ENCODE measurements at places on chromosomes 7 and 10.

DNA sequence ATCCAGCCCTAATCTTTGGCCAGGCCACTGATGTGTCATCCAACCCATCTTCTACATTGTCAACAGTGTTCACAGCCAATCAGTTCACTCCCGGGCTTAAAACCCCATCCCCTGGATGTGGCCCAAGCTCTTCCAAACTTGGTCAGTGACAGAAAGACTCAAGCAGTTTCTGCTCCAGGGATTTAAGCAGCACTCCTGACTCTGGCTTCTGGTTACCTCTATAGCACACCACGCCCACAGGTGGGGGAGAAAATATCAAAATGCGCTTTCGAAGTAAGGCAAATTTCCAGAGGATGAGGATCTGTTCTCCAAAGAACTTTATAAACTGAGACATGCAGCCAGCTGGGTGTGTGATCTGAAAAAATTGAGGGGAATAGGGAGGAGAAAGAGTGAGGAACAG, 35.9 kb downstream of the DENND11 start:
- DNase-seq: no peak

GRCh38 chr7:26686448-26686981, 177.9 kb downstream of the SKAP2 start:
- DNase-seq: no peak

DNA sequence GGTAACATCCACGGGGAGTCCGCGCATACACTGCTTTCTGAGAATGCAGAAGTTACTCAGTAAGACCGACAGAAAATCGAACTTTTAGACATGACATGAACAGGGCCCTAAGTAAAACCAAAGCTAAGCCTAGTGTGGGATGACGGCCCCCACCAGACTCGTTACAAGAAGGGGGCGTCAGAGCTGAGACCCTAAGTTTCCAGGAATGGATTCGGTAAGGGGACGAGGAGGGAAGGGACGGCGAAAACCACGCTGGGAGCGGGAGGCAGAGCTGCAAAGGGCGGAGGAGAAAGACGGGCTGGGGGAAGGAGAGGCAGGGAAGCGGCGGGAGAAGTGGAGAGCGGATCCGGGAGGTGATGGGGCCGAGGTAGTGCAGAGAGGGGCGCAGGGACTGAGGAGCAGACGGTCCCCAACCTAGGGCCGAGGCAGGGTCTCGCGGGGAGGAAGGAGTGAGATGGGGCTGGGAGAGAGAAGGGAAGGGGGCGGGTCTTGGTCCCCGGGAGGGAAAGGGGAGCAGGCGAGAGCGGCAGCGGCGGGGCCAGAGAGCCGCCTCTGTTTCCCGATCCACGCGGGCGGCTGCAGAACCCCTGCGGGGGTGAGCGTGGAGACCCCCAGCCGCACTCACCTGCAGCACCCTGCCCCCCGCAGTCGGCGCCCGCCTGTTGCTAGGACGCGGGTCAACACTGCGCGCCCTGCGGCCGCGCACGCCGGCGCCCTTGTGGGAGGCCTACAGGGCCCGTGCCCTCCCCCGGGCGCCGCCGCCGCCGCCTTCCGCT, 513 bp downstream of the ODAD2 start:
- DNase-seq: no peak

DNA sequence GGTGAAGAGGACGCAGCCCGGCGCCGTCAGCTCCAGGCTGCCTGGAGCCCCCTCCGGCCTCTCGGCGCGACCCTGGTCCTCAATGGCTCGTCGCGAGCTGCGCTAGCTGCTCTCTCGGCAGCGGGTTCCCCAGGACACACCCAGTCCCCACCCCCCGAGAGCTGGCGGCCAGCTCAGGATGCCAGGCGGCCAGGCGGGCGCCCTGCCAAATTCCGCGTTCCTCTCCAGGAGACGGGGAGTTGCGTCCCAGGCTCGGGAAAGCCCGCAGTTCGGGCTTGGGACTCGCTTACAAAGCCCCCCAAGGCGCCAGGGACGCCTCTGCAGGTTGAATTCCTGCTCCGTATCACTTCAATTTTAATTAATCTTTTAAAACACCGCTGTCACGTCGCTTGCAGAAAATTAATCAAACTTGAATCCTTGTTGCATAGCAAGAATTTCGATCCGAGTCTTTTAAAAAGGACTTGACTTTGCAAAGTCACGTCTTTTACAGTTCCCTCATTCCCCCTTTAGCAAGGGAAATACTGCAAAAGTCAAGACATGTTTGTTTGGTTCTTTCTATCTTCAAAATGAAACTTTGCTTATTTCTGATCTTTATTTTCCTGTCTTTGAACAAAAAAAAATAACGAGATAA, 28.2 kb downstream of the SKIDA1 start:
- no peak for DNase-seq

DNA sequence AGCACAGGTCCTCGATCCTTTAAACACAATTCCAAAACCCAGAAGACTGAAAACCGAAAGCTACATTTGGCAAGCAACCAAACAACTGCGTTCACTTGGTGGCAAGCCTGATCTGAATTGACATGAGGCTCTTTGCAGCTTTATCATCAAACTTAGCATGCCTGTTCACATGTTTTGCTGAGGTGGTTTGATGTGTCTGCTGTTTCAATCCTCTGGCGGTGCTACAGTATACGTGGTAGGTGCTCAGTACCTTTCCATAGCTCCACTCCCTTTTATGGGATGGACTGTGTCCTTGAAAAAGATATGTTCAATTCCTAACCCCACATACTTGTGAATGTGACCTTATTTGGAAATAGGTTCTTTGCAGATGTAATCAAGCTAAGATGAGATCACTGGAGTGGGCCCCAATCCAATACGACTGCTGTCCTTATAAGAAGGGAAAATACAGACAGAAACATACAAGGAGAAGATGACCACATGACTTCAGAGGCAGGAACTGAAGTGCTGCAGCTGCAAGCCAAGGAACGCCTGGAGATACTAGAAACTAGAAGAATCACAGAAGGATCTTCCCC, 33.4 kb downstream of the CCDC6 start:
- no peak for DNase-seq

DNA sequence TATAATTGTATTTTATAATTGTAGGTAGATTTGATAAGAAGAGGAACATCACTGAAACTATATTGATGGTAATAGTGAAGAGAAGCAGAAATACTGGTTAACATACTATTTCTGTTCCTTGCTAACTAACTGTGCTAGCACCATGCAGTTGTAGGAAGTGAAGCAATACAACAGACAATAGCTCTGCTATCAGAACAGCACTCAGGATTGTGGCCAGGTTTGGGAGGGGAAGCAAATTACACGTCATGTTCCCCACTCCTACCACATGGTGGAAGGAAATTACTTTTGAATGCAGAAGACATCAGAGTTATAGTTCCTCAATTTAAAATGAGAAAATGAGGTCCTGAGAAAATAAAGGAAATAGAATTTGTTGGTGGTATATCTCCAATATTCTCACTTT, 151.1 kb downstream of the DGKB start:
- DNase-seq: no peak

DNA sequence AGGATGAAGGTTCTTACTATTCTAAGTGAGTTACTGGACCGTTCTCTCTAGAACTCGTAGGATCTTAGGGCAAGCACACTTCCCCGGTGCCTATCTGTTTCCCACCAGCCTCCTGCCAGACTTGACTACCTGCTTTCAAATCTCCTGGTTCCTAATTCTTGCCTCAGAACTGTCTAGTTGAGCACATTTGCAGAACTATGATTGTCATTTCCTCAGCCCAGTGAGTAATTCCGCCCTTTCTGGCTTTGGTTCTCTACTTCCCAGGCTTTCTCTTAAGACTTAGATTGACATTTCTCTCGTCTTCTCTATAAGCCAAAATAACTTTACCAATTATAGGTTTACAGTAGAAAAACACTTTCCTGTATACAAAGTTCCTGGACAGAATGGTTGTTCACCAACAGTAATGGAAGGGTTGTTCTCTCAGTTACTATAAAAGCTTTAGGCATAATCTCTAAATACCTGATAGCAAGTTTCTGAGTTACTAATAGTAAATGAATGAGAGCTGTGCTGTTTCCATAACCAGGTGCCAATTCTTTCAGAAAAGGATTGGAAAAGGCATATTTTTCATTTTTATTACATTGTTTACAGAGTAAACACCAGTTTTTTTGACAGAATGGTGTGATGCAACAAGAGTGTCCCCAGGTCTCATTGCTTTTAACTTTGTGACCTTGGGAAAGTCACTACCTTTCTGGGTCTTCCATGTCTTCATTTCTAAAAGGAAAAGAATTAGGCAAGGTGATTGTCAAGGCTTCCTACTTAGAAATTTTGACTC, 41.1 kb downstream of the PLEKHA8 start:
- no peak for DNase-seq

DNA sequence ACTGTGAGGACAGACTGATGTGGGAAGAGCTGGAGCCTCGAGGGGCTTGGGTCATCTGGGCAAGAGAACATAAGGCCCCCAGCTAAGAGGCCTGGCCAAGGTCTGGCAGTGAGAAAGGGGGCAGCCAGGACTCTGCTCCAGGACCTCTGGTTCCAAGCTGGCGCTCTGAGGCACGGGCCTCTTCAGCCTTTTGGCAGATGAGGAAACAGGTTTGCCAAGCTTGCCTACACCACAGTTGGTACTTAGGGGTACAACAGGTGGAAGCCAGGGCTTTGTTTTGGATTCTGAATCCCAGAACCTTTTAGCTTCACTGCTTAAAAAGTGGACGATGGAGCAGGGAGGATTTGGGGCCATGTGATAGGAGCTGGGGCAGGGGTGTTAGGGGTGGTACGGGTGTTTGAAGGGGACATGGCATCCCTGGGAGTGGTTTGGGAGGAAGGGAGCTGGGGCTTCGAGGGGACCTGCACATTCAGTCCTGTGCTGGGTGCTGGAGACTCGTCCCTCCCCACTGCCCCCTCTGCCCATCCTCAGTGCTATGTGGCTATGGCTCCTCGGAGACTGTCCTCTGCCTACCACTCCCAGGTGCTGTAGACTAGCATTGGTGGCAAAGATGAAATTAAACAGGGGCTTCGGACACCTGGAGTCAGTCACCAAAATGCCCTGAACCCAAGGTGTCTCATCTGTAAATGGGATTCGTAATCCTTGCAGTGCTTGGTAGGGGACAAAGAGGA, 30.3 kb downstream of the ZNF775 start:
- no peak for DNase-seq

DNA sequence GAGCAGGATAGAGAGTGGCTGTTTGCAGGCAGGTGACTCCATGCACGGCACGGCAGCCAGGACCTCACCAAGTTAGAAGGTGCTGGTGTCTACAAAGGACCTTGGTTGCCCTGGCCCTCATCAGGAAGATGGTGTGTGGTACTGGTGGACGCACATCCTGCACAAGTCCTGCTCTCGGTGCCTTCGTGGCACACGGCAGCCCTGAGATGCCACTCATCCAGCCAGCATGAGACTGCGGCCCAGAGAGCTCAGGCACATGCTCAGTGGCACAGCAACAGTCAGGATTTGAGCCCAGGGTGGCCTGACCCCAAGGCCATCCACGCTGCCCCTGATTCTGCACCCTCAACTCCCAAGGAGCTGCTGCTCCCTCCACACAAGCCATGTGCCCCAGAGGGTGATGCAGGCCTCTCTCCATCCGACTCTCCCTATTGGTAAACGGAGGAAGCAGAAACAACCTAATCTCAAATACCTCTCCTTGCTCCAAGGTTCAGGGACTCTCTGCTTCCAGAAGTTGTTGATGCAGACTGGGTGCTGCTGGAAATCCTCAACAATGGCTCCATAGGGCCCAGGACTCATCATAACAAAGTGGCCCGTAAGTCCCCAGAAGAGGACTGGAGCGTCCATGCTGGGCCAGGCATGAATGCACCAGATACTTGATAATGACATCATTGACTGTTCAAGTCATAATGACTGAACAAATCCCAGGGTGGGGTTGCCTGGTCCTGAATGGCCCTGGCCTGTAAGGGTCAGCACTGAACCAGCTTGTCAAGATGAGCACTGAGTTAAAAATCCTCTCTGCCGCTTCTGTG, 93.6 kb downstream of the ARHGAP22 start:
- DNase-seq: no peak

DNA sequence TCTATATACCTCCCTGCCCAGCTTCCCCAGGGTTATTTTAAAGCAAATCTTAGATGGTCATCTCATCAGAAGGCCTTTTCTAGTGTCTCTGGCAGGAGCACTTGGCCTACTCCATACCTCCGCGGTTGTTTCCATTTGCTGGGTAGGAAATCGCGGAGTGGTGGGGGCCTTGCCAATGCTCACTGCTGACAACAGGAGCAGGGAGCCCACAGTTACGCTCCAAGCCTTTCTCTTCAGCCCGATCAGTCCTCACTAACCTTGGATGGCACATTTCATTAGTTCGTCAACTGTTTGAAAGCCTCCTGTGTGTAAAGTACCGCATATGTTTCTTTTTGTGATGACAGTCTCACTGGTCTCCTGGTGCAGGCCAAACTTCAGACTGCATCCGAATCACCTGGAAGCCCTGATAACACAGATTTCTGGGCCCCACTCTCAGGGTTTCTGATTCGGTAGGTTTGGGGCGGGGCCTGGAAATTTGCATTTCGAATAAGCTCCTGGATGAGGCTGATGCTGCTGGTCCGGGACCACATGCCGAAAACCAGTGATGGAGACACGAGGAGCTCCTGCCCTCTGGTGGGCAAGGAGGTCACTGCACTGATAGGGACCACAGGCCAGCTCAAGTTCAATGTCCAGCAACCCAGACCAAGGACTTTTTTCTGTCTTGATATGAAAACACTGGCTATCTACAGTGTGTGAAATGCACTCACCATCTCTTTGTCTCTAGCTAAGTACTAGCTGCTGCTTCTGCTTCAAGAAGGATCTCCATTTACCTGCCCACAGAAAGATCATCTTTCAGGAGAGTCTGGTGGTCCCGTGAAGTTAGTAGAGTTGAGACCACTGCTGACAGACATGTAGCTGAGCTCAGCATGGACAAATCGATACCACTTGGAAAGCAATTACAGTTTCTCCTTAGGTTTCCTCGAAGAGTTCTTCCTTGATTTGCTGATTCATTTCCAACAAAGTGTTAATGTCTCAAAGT, 14.0 kb downstream of the LRGUK start:
- DNase-seq: no peak

- no peak for DNase-seq
Measured at GRCh38 chr7:142956951-142957623, 5.1 kb downstream of the KEL start.

DNA sequence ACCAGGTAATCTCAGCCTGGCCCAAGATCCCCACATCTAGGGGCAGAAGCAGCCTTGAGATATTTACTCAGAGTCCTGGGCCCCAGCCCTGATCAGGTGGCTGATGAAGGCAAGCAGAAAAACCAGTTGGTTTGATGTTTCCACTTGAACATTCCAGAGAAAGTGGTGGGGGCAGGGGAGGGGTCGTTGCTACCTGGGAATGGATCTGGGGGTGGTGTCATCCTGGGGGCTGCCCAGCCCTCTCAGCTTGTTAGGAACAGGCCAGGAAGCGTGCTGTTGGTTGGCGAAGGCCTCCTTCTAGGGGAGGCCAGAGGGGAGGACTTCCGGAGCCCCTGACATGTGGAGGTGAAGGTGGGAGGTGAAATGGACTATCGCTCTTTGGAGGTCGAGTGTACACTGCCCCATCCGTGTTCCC, 3.7 kb upstream of the ABHD11 start:
- no peak for DNase-seq

DNA sequence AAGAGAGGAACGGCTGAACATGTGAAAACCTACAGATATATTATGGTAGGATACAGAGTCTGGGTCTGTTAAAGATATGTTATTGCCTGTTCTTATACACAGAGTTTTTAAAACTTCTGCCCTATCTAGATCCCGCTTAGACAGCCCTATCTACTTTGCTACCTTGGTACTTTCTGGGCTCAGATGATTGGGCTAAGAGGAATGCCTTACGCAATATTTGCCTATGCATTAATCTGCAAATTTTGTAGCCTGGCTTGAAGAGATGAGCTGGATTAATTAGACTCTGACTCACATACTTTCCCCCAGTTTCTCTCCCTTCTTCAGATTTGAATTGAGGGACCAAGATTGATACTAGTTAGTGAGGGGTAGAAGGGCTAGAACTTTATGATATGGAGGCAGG, 33.6 kb upstream of the A1CF start:
- no peak for DNase-seq
